ENCODE measurements at places on chromosomes 1 and 21.

DNA sequence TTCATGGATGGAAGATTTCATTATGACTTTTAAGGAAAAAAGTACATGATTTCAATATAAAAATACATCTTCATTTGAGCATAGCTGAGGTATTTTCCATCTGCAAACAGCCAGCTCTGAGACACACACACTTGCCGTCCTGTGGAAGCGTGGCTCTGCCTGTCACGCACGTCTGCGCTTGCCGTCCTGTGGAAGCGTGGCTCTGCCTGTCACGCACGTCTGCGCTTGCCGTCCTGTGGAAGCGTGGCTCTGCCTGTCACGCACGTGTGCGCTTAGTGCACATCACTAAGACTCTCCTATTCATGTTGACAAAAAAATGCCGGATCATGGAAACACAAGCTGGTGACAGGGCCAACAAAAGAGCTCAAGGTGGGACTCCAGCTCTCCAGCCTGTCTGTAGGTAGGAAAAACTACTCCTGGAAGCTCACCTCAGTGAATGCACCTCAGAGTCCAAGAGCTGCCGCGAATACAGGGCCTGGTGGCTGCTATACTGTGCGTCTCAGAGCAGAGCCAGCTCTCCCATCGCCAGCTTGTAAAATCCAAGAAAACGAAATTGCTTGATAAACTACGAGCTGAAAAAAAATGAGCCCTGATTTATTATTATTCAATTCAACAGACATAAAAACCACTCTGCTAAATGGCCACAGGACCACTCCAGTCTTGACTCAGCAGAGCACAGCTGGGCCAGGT lies 69.3 kb downstream of the SLC37A1 start:
- DNase-seq, result no peak

DNA sequence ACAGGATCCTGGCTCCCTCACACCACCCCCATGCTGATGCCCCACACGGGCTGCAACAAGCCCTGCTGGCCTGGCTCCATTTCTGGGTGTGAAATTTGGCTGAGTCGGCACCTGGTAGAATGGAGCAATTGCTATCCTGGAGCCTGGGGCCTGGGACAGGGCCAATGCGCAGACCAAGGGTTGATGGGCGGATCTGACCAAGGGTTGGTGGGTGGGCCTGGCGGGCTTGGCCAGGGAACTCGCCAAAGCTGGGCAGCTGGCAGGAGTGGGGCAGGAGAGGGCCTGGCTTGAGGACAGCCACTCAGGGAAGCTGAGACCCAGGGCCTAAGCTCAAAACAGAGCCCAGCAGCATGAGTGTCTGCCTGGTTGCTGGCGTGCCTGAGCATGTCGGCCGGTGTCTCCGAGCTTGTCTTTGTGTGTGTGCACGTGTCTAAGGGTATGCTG lies 70.9 kb upstream of the POU3F1 start:
- DNase-seq, result no peak

- DNase-seq, result no peak
Observed at GRCh38 chr21:36708286-36709029, 9.5 kb downstream of the SIM2 start.

DNA sequence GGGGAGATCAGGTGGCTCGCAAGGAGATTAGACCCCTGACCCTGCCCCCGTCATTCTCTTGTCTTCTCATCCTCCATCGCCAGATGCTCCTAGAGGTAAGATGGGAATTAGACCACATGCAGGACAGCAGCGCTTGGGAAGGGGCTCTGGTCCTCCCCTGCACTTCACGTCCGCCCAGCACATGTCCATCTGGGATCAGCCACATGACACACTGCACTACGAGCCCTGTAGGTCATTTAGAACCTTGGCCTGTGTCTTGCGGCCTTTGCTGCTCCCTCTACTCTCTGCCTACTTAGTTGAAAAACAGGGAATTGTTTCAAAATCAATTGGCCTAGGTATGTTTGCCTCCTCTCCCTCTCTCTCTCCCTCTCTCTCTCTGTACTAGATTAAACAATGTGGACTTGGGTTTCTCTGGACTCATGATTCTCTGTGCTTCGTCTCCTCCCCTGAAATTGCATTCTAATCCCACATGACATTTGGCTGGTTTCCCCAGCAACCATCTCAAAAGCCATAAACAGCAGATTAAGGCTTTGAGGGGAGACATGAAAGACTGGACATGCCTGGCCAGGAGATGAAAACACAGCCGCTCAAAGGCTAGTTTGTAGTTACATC lies 3.8 kb upstream of the NCMAP start:
- DNase-seq, result no peak

- no peak for DNase-seq
Observed at GRCh38 chr1:38025664-38026063, 13.1 kb downstream of the UTP11 start.

- DNase-seq, result no peak
Observed at GRCh38 chr1:216034506-216034905, 388.7 kb downstream of the USH2A start.

- no peak for DNase-seq
Observed at GRCh38 chr1:230350208-230350921, 75.8 kb downstream of the PGBD5 start.

- no peak for DNase-seq
Observed at GRCh38 chr1:151760597-151761385, 2.5 kb downstream of the MRPL9 start.

DNA sequence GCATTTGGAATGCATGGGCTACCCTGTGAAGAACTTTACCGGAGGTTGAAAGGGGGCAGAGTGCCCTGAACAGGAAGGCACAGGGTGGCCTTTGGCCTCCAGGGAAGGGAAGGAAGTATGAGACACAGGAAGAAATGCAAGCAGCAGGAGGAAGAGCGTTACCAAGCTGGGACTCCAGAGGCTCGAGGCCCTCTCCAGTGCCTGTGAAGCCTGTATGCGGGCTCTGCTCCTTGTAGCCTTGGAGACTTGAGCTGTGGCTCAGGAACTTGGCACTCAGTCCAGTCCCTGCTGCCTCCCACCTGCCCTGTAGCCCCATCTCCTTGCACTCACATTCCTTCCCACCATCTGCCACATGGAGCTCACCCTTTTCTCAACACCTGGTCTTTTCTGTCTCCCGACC lies 33.5 kb upstream of the RNF19B start:
- DNase-seq, result no peak

GRCh38 chr1:51693419-51694155 lies 76.7 kb downstream of the OSBPL9 start:
- no peak for DNase-seq

DNA sequence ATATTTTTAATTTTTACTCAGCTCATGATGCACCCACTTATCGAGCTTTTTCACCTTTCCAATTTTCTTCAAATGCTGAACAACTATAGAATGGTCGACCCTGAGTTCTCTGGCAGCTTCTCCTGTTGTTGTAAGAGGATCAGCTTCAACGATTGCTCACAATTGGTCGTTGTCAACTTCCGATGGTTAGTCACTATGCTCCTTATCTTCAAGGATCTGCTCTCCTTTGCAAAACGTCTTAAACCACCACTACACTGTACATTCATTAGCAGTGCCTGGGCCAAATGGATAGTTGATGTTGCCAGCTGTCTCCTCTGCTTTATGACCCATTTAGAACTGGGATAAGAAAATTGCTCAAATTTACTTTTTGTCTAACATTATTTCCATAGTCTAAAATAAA lies 385.9 kb upstream of the LYPLAL1 start:
- no peak for DNase-seq

GRCh38 chr1:226535666-226536065 lies 12.9 kb upstream of the STUM start:
- no peak for DNase-seq

- DNase-seq, result no peak
Observed at GRCh38 chr21:17784604-17785402, 34.4 kb downstream of the C21orf91 start.

- no peak for DNase-seq
Observed at GRCh38 chr1:23370709-23371584, 1.3 kb upstream of the ZNF436 start.

- no peak for DNase-seq
Observed at GRCh38 chr1:71885171-71885570, 397.2 kb downstream of the NEGR1 start.

GRCh38 chr1:112911506-112912220 lies 44.3 kb downstream of the SLC16A1 start:
- no peak for DNase-seq

GRCh38 chr1:111825217-111825616 lies 69.5 kb downstream of the DDX20 start:
- no peak for DNase-seq

Data from stimulated activated CD4-positive, alpha-beta T cell treated with anti-CD3 and anti-CD28 coated beads, Interleukin-1b, Interleukin-23, amount 100 ng/mL, for 1 hour (primary cell).